ENCODE measurements at places on chromosomes 6 and 20.

- no peak for DNase-seq
Measured at GRCh38 chr6:108497883-108498282, 62.8 kb upstream of the FOXO3 start.

DNA sequence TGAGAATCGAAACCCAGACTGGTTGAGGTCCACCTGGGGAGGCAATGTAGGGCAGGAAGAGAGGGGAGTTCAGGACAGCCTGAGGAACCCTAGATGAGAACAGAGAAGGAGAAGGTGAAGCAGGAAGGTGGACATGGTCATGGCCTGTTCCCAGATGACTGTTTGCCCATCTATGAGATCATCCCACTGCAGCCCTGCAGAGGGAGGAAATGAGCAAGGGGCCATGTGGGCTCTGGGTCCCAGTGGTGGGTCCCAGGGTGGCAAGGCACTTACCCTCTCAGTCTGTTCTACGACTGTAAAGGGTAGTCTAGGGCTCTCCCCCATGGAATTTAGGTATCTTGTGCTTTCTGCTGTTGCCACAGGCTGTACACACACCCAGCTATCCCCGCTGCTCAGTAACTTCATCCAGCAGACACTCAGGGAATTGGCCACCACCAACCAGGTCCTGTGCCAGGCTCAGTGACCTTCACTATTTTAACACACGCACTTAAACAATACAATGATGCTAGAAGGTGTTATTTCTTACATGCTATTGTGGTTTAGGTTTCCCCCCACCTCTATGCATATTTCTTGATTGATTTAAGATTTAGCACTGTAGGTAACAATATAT lies 89.8 kb downstream of the TOX2 start:
- no peak for DNase-seq

DNA sequence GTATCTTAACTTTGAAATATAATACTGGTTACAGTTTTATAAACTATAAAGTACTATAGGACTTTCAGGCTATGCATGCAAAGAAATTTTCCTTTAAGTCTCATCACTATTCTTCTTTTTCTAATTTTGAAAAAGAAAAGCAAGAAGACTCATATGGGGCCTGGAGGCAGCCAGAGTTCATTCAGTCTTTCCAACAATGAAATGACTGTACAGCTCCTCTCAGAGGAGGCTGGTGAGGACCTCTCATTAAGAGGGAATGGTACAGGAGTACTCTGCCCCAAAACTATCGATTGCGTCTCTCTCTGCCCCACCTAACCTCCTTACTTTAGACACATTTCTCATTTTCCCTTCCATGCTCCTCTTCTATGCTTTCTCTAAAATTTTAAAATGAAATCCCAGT lies 66.3 kb downstream of the FILIP1 start:
- DNase-seq, result no peak

- DNase-seq, result no peak
Measured at GRCh38 chr6:169905041-169905807, 153.8 kb downstream of the ERMARD start.

DNA sequence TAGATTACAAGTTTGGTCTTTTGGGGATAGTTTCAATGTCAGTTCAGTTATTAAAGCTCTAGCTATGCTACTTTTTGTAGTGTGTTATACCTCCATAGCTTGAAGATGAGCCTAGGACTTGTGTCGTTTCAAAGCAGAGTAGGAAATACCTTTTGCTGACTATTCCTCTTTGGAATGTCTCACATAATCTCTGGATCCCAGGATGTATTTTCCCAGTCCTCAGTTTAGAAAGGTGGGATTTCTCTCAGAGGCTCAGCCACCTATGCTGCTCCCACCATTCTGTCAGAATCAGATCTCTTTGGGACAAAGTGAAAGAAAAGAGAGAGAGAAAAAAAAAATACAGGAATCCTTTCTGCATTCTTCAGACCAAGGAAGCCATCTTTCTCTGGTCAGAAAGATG lies 567.5 kb upstream of the IMPG1 start:
- DNase-seq, result no peak

- DNase-seq, result no peak
Measured at GRCh38 chr20:1266167-1266973, at the start of gene SNPH. Gene SNPH, plus strand, starts transcription at chr20:1266294. Its CDS starts 29,946 bp downstream, at chr20:1296240.

- DNase-seq, result no peak
Measured at GRCh38 chr20:51860111-51860882, 58.0 kb upstream of the SALL4 start.

GRCh38 chr6:145539831-145540230 lies 195.5 kb downstream of the EPM2A start:
- no peak for DNase-seq

- no peak for DNase-seq
Measured at GRCh38 chr20:53853111-53853713, 217.2 kb downstream of the BCAS1 start.

DNA sequence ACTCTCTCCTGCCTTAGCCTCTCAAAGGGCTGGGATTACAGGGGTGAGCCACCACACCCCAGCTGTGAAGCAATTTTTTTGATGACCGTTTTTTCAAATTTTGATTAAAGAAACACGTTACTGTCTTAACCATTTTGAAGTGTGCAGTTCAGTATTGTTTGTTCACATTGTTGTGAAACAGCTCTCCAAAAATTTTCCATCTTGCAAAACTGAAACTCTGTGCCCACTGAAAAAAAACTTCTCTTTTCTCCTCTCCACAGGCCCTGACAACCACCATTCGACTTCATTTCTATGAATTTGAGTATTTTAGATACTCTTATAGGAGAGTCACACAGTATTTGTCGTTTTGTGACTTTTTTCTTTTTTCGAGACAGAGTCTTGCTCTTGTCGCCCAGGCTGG lies 53.9 kb downstream of the ECT2L start:
- no peak for DNase-seq

- no peak for DNase-seq
Measured at GRCh38 chr6:16222826-16223225, 15.6 kb upstream of the GMPR start.

- no peak for DNase-seq
Measured at GRCh38 chr6:25105070-25105925, 169.5 kb upstream of the RIPOR2 start.

DNA sequence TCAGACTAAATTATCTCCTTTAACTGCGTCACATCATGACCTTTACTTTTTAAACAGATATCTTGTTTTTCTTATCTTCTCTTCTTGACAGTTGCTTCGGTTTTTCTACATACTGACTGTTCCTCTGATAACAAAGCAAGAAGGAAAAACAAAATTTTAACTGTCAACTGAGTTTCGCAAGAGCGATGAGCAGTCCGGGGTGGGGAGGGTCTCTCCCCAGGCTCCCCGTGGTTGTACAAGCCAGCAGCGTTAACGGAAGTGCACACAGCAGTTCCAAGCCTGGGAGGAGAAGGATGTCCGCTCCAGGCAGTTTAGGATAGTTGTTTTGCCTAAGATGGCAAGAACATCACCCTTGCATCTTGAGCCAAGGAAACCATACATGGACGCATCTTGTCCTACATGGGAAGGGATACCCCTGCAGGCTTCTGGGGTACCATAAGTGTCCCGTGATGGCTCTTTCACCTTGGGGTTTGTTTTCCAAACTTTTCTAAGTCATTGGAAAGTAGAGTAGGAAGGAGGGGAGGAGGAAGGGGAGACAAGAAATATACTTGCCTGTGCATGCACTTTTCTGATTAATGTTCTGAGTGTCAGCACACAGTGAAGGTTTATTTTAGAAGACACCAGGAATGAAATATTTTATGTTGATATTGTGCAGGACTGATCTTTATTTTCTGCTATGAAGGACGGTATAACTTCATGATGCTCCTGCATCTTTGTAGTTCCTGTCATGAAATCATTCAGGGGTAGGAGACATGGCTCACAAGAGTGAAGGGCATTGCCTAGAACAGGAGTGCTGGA lies 20.8 kb downstream of the SLC24A3 start:
- no peak for DNase-seq

GRCh38 chr20:54062812-54063280 lies 7.5 kb downstream of the BCAS1 start:
- no peak for DNase-seq

GRCh38 chr6:159259441-159260125 lies 90.4 kb downstream of the FNDC1 start:
- DNase-seq, result no peak

DNA sequence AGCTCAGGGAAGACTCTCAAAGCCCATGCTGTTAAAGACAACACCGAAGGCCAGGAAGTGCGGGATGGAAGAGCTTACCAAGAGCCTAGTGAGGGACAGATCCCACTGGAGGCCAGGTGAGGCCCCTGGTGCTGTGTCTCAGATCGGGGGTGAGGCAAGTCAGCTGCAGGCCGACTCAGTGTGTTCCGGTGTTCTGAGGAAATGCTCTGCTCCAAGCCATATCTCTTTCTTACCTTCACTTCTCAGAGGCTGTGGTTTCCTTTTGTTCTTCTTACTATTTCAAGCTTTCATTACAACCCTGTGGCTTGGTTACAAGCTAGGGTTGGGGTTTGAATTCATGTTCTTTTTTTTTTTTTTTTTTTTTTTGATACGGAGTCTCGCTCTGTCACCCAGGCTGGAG lies 114.3 kb upstream of the ZFP64 start:
- no peak for DNase-seq

- no peak for DNase-seq
Measured at GRCh38 chr20:64283646-64284045, 28.1 kb downstream of the PCMTD2 start.

DNA sequence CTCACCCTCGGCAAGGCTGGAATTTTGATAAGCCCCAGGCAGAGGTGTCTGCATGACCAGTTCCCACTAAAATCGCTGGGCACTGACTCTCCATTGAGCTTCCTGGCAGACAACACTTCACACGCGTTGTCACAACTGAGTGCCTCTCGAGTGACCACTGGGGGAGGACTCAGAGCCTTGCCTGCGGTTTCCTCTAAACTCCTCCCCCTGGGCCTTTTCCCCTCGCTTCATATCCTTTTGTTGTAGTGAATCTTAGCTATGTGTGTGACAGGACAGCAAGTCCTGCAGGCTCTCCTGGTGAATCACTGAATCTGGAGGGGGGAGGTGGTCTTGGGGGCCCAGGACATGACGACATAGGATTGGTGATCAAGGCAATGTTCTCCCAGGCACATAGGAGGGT lies 670.8 kb downstream of the PRKN start:
- DNase-seq, result no peak

DNA sequence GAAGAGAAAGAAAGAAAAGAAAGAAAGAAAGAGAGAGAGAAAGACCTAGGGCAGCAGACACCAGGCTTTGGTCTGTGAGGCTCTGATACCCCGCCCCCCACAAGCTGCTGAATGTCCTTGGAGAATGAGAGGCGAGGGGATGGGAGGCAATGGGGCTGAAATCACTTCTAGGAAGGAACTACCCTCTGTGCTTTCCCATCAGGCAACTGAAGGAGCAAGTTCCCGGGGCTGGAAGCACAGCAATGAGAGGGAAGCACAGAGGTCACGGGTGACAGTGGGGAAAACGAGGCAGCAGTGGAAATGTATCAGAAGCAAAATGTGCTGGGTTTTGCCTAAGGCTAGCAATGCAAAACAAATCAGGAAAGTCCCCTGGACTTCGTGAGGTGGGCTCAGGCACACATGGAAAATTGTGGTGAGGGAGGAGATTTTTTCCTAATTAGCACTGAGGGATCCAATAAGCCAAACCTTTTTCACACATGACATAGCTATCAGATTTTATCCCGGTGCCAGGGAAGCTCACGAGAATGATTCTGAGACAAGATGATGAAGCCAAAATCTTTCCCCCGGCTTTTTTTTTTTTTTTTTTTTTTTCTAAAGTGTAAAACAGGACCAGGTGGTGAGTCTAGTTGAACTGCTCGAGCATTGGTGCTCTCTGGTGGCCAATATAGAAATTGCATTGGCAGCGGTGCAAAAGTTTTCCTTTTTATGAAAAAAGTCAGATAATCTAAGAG lies 16.8 kb upstream of the ARFGEF2 start:
- DNase-seq, result peak; percentile 11

- no peak for DNase-seq
Measured at GRCh38 chr6:16397623-16398022, 159.2 kb downstream of the GMPR start.

GRCh38 chr6:140276719-140277118 lies 902.3 kb upstream of the CITED2 start:
- no peak for DNase-seq

DNA sequence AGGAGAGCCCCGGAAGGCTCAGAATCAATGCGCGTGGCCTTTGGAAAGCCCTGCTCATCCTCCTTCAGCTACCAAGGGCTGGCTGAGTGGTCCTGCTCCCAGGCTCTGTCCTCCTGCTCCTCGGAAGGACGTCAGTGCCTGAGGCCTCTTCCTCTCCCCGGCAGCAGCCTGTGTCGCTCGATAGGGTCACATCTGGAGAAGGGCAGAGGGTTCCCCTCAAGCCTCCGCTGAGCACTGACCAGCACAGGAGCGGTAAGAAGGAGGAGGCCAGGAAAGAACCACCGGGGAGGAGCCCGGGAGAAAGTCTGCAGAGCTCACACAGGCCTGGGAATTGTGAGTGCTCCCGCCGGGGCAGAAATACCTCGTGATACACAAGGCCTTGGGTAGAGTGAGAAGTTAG lies 21.2 kb downstream of the KIF25 start:
- no peak for DNase-seq

DNA sequence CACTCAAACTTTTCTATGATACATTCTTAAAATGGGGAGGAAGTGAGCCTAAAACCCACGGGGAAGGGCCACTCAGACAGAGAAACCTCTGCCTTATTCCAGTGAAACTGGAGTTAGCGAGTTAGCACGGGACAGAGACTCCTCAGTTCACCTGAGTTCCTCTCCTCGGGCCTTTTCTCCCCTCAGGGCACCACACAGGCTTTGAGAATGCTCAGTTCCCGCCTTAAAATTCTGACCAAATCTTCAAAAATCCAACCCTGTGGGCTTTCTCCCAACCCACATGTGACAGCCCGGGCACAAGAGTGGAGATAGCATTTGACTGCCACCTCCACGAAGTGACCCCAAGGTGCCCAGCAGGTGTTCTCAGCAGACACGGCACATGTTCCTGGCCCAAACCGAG lies 204.3 kb downstream of the SMOC2 start:
- no peak for DNase-seq

- DNase-seq, result no peak
Measured at GRCh38 chr20:1846341-1846740, 48.9 kb upstream of the SIRPA start.

DNA sequence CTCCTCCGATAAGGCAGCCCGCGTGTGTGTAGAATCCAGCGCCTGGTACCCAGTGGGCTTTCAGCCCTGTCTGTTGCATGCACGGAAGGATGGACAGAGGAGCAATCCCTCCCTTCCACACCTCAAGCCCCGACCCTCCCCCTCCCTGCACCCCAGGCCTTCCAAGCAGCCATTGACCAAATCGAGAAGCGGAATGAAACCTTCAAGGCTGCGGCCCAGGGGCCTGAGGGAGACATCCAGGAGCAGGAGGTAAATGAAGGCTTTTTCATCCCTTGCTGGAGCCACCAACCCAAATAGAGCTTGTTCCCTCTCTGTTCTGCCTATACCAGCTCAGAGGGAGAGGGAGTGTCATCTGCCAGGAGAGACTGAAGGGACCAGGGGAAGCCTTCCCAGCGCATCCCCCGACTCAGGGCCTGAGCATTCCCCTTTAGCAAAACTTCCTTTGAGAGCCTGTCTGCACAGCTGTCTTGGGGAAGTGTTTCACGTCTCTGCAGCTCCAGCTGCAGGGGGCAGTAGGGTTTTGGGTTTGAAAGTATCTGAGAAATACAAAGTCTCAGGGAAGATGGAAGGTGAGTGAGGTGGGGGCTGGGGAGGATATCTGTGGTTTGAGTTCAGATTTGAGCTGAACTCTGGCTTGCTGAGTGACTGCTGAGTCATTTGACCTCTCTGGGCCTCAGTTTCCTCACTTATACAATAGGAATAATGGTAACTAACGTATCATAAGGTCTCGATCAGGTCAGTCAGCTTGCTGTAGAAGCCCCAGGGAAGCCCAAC lies 16.1 kb downstream of the FGD2 start:
- no peak for DNase-seq

GRCh38 chr6:154783229-154783628 lies 50.0 kb downstream of the SCAF8 start:
- no peak for DNase-seq

Data from GOT3 (cell line).